Type B pancreatic cell (in vitro differentiated cells): ENCODE measurements at places on chromosomes 2 and 18.

- DNase-seq: no peak
Measured at GRCh38 chr2:8856176-8856575, 18.8 kb upstream of the KIDINS220 start.

- DNase-seq: no peak
Measured at GRCh38 chr2:202754936-202755335, 116.6 kb downstream of the ICA1L start.

DNA sequence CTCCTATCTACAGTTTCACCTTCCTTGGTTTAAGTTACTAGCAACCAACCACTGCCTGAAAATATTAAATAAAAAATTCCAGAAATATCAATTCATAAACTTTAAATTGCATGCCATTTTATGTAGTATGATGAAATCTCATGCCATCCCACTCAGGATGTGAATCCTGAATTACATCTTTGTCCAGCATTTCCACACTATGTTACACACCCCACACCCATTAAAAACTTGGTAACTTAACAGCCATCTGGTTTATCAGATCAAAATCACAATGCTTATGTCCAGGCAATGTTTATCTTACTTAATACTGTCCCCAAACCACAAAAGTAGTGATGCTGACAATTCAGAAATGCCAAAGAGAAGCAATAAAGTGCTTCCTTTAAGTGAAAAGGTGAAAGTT lies 21.6 kb downstream of the CUL3 start:
- no peak for DNase-seq

DNA sequence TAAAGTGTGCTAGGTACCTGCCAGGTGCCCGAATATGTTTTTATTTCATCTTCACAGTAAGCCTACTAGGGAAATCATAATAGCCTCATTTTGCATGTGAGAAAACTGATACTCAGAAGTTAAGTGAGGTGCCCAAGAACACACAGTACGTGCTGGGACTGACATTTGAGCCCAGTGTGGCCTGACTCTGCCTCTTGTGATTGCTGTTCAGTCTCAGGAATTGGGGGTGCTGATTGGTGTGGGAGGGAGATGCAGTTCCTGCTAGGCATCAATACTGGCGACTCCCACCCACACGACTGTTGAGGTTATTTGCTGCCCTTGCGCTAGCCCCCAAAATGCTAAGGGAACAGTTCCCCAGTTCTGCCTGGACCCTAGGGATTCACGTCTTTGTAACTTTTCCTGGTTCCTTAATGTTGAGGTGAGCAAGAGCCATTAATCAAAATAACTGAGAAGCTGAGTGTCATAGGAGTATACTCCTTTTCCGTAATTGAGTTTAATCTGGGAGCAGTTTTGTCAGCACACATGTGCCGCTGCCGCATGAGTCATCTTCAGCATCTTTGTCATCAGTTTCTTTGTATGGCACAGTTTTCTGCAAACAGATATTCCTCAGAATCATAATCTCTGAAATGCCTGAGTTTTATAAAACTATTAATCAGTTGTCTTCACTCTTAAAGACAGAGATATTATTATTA lies 120.7 kb downstream of the NCK2 start:
- DNase-seq: no peak

DNA sequence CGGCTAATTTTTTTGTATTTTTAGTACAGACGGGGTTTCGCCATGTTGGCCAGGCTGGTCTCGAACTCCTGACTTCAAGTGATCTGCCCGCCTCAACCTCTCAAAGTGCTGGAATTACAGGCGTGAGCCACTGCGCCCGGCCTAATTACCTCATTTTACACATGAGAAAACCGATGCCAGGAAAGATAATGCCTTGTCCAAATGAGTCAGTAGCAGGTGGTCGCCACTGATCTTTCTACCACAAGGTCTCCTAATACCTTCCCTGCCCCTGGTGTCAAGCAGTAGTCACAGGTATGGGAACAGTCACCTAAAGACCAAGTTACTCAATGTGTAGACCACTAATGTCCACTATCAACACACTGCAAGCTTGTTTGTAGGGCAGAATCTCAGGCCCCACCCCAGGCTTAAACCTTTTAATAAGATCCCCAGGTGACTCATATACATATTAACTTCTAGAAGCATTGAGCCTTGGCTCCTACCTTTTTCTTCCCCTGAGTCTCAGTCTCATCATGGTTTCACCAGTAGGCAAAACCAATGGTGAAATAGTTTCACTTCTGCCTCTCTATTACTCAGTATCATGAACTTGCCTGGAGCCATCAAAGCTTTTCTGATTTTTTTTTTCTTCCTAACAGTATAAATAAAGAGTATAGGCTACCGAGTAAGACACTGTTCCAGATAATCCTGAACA lies 6.9 kb upstream of the EPB41L5 start:
- DNase-seq: no peak

GRCh38 chr2:140863713-140864112 lies 1267.1 kb downstream of the LRP1B start:
- no peak for DNase-seq

DNA sequence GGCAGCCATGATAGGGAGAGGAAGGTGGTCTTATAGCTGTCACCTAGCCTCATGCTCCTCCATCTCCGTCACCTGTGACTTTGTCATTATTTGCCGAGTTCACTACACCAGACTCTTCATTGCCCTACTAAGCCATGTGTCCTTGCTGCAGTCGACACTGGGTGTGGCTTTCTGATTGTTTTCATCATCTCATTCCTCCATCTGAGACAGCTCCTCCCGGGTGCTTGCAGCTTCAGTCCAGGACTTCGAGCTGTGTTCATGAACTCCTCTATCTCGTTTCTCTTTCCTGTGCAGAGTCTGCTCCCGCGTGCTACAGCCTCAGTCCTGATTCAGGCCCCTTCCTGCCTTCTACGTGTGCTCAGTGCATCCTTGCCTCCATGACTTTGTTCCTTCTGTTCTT lies 295.1 kb upstream of the TNP1 start:
- DNase-seq: no peak

GRCh38 chr2:59932341-59932740 lies 621.1 kb downstream of the BCL11A start:
- DNase-seq: no peak

GRCh38 chr2:206230060-206230762 lies 44.3 kb upstream of the ZDBF2 start:
- no peak for DNase-seq

DNA sequence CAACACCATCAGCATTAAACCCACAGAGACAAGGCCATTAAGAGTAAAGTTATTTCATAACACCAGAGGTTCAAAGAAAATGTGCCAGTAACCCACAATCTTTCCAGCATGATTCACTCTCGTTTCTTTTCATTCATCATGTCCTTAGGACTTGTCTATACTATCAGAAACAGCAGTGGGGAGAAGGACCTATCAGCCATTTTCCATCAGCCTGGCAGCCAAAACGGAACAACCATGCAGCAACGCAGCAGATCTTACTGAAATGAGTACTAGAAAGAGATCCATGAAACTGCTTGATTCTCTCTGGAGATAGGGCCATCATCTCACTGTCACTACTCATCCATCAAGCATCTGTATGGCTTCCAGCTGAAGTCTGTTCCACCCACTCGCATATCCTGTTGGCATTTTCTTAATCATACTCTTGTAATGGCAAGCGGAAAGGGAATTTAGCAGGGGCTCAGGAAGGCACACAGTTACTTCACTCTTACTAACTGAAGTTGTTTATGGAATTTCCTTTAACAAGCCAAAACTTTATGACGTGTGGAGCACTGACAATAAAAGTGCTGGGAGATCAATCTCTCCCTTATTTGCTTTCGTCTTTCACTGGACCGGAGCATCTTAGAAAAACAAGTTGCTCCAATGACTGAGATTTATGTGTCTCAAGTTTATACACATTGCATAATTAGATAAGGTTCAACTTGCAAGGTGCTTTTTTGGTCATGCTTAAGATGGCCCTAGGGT lies 69.7 kb downstream of the EPHA4 start:
- DNase-seq: no peak

DNA sequence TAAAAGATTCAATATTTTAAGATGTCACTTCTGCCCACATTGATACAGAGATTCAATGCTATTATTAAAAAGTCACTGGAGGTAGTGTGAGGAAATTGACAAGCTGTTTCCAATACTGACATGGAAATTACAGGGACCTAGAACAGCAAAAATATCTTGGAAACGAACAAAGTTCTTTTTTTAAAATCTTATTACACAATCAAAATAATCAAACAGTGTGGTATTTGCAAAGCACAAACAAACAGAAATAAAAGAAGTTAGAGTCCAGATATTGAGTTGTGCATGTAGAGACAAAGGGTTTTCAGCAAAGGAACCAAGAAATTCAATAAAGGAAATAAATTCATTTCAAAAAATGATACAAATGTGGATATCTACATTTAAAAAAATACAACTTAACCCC lies 369.6 kb downstream of the NCKAP5 start:
- DNase-seq: no peak
